Glomerular endothelial cell (primary cell): ENCODE measurements at places on chromosomes 4 and X.

GRCh38 chrX:152138388-152138784, at the start of gene MAGEA10:
MAGEA10 (minus strand) TSS chrX:152138577; CDS start chrX:152135620, 2,957 bp downstream.
- no peak for DNase-seq

GRCh38 chr4:25524663-25525062, 131.0 kb upstream of the SLC34A2 start:
- DNase-seq: no peak

DNA sequence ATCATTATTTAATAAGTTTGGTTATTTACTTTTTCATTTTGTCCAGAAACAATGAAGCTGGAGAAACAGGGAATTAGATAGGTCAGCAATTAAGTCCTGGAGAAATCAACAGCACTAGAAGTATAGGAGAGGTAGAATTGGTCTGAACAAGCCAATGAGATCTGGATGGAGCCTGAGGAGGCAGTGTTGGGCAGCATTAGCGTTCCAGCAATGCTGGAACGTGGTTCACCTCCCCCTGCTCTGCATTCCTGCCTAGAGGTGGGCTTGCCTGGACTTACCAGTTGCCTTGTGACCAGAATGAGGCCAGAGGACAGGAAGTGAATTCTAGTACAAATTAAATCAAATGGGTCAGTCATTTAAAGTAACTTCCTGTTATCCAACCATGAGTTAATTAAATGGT, 4.6 kb downstream of the RASSF6 start:
- no peak for DNase-seq

DNA sequence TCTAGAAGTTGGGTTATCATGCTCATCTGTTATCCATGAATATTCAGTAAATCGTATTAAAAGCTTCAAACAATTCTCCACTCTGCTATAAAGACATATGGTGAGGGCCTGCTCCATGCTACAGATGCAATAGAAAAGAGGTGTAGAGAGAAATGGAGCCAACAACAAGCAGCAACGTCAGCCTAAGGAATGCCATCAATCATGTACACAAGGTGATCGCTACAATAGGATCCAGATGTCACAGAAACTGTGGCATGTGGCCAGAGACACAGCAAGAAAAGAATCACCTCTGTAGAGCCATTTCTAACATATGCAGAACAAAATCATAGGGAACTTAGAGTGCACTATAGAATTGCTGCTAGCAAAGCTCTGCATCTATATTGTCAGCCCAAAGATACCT, 1188.1 kb downstream of the PCDH7 start:
- DNase-seq: no peak

DNA sequence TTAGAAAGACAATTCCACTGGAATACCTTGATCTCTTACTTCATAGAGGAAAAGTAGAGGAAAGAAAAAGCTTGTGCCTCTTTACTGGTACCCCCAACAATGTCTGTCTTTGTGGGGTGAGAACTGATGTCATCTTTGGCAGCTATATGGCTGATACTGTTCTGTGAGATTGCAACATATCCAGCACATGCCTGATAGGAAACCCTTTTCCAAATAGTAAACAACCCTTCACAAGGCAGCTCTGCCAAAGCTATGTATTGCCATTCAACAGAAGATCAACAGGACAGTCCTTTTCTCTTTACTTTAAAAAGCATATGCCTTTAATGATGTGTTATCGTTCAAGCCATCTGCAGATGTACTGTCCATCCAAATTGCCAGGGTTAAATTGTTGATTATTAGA, 105.9 kb downstream of the IL1RAPL1 start:
- DNase-seq: no peak

GRCh38 chr4:41241919-41242318, 14.8 kb upstream of the UCHL1 start:
- DNase-seq: no peak
